Mesenteric fat pad (tissue), 1 donor: ENCODE measurements at places on chromosomes 13 and 19.

- no peak for DNase-seq
These were observed 1.1 kb downstream of the ZNF566 start for GRCh38 chr19:36488118-36488845.

GRCh38 chr13:98934243-98934642 is 43.6 kb downstream of the DOCK9 start:
- no peak for DNase-seq

GRCh38 chr19:38453596-38453995 is 20.1 kb downstream of the RYR1 start:
- DNase-seq: no peak

DNA sequence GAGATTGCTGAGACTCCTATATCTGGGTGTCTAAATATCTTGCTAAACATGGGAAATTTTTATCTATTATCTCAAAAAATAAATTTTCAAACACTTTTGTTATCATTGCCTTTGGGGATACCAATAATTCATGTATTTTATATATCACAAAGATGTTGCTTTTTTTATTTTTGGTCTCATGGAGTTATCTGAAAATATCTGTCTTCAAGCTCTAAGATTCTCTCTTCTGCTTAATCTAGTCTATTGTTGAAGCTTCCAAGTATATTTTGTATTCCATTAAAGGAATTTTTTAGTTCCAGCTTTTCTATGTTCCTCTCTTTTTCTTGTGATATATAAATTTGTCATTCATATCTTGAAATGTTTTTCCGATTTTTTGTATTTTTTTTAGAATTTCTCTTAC is 812.0 kb downstream of the DACH1 start:
- DNase-seq: no peak

DNA sequence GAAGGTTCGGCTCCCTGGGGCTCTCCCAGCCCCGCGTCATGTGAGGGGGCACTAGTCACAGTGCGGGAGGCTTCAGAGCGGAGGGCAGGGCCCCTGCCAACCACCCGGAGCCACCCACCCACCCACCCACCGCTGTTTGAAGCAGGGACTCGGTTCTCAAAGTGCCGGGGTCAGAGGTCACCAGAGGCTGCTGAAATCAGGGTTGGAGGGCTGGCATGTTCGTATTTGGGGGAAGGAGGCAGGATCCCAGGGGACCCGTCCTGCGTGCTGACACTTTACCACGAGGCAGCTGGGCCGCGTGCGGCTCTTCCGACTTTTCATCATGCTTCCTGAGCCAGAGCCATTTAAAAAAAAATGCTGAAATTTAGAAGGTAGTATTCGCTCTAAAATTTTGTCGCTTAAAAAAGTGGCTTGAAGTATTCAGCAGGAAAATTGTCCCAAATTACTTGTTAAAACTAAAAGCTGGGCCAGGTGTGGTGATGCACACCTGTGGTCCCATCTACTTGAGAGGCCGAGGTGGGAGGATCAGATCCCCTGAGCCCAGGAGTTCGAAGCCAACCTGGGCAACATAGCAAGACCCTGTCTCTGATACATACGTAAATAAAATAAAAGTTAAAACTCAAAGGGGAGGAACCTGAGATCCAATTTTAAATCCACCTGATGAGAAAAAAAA is 21.2 kb downstream of the ATP11A start:
- no peak for DNase-seq
